ENCODE measurements at places on chromosomes 2 and 18. TPM values are rescaled to one million over a fixed set of nuclear protein-coding genes. Genes with fewer than 3 reads are reported as not detected.

Gene ARHGAP15
- polyA plus RNA-seq, result not detected

Gene STK39
- polyA plus RNA-seq, result 10.0 TPM

Gene TGFA
- polyA plus RNA-seq, result 1.4 TPM

Gene IER3IP1
- polyA plus RNA-seq, result 24.0 TPM

Gene ANKRD30BL
- 0.26 TPM for polyA plus RNA-seq

Gene KYNU
- 0.21 TPM for polyA plus RNA-seq

Gene PLB1
- not detected for polyA plus RNA-seq

Gene ACTG2
- 6.3 TPM for polyA plus RNA-seq

Gene CKAP2L
- polyA plus RNA-seq, result 28.6 TPM

Gene DOCK10
- polyA plus RNA-seq, result 1.0 TPM

Gene GREB1L
- 0.29 TPM for polyA plus RNA-seq

Gene ABCG5
- polyA plus RNA-seq, result 0.14 TPM

Gene CHRND
- not detected for polyA plus RNA-seq

Gene RNU2-63P
- 2.8 TPM for polyA plus RNA-seq

Gene POTEI
- polyA plus RNA-seq, result 0.24 TPM

Gene PRSS56
- not detected for polyA plus RNA-seq

Gene MAP2
- 2.9 TPM for polyA plus RNA-seq

Gene SERPINB13
- polyA plus RNA-seq, result not detected

Gene CPO
- polyA plus RNA-seq, result 0.90 TPM

Gene IAH1
- polyA plus RNA-seq, result 35.0 TPM

Gene CABYR
- 20.2 TPM for polyA plus RNA-seq

Gene CD8B2
- not detected for polyA plus RNA-seq

Gene IL36B
- polyA plus RNA-seq, result not detected

Gene DNAJC5G
- not detected for polyA plus RNA-seq

Gene SIX2
- 1.1 TPM for polyA plus RNA-seq

Gene CYBRD1
- 3.7 TPM for polyA plus RNA-seq

Gene PTMA
- polyA plus RNA-seq, result 8,990 TPM

Gene TRAF3IP1
- 20.0 TPM for polyA plus RNA-seq

Gene GPR55
- polyA plus RNA-seq, result not detected

Gene ACVR1C
- 0.61 TPM for polyA plus RNA-seq

Gene DYSF
- 7.3 TPM for polyA plus RNA-seq

Gene NEMP2
- 1.2 TPM for polyA plus RNA-seq

Gene FAM237A
- not detected for polyA plus RNA-seq

Gene PLCL1
- not detected for polyA plus RNA-seq

Gene TMEM247
- not detected for polyA plus RNA-seq

Gene ZNF804A
- not detected for polyA plus RNA-seq

Gene ZNG1B
- 114 TPM for polyA plus RNA-seq

Gene HOXD9
- polyA plus RNA-seq, result not detected

Gene TCF23
- not detected for polyA plus RNA-seq

Gene MOCOS
- polyA plus RNA-seq, result 3.9 TPM

Gene TUBA3E
- polyA plus RNA-seq, result 0.31 TPM

Gene HOXD13
- not detected for polyA plus RNA-seq

Gene NGEF
- 1.8 TPM for polyA plus RNA-seq

Gene ADGRF3
- 0.57 TPM for polyA plus RNA-seq

Gene L3MBTL4
- polyA plus RNA-seq, result 0.77 TPM
